ENCODE measurements at places on chromosomes 2 and 18.
A peak's percentile ranks its signal among the peaks of the same experiment; 100 is the strongest.

GRCh38 chr18:1892191-1892590 lies 679.1 kb downstream of the METTL4 start:
- DNase-seq: no peak

DNA sequence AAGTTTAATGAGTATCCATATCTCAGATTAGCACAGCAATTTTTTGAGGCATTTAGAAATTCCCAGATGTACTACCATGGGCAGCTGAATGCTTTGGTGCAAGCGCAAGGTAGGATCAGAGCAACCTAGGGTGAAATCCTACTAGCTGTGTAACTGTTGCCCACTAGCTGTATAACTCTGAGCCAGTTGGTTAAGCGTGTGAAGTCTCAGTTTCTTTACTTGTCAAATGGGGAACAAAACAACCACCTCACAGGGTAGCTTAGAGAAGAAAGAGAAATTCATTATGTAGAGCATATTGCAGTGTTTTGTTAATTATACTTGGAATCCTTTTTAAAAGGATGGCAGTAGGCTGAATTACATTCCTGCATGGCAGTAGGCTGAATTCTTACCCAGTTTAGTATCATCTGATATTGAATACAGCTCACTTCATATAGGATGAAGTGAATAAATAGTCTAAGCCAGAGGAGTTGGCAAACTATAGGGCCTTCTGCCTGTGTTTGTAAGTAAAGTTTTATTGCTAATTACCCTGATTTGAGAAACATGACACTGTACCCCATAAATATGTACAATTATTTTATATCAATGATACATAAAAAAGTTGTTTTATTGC lies 180.7 kb downstream of the PLCL1 start:
- DNase-seq: no peak

DNA sequence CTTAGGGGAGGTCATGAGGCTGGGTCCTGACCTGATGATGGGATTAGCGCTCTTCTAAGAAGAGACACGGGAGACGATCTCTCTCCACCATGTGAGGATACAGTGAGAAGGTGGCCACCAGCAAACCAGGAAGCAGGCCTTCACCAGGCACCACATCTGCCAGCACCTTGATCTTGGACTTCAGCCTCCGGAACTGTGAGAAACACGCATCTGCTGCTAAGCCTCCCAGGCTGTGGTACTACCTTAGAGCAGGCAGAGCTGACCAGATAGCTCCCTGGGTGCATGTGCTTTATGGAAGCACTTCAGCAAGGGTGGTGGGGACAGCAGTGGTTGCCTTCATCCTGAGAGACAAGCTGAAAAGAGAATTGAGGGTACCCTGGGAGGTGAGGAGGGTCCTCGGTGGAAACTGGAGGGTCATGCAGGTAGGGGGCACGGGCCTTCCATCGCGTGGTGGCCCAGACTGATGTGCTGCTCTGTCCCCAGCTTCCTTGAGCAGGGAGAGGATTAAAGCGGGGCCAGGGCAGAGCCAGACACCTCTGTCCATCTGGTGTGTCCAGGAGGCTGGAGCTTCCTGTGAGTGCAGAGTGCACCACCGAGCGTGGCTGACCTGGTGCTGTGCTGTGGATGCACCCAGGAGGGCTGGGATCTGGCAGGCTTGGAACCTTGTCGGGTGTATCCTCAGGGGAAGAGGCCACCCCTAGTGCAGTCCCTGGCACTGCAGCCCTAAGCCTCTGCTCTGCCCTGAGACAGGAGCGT lies 42.9 kb upstream of the HS6ST1 start:
- DNase-seq: no peak

DNA sequence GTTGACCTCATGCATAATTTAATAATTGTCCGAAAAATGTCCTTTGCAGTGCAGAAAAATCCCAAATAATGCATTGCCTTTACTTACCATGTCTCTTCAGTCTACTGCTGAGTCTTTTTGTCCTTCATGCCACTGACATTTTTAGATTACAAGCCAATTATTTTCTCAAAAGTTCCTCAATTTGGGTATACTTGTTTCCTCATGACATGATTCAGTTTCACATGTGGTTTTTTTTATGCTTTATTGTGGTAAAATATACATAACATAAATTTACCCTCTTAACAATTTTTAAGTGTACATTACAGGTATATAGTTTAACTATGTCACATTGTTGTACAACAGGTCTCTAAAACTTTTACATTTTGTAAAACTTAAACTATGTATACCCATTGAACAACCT lies 81.0 kb downstream of the EPC2 start:
- DNase-seq: no peak

GRCh38 chr18:59546188-59546587 lies 151.0 kb downstream of the CCBE1 start:
- no peak for DNase-seq

- DNase-seq: peak; percentile 85
These were observed 114.6 kb downstream of the DOCK10 start for GRCh38 chr2:224927646-224928173.

DNA sequence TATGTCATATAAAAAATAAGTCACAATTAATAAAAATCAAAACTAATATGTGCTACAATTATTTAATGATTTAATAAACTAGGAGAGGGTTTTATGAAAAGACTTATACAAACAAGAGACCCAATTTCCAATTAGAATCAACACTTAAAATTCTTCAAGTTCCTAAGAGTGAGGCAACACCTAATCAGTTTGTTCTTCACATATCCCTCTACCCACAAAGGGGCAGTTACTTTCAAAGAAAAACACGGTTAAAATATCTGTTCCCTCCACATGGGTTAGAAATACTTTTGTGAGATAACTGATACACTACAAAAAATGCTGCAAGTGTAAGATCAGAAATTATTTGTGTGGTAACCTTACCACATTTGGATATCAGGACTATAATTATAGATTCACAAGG lies 357.0 kb downstream of the ERBB4 start:
- no peak for DNase-seq

DNA sequence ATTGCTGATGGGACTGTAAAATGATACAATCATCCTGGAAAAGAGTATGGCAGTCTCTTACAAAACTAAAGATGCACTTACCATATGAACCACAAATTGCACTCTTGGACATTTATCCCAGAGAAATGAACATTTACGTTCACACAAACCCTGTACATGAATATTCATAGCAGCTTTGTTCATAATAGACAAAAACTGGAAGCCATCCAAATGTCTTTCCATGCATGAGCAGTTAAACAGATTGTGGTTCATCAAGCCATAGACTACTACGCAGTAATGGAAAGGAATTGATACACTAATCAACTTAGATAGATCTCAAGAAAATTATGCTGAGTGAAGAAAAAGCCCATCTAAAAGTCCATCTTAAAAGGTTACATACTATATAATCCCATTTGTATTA lies 156.1 kb upstream of the SLC39A10 start:
- DNase-seq: no peak

- no peak for DNase-seq
These were observed 7.8 kb upstream of the ARMC9 start for GRCh38 chr2:231190531-231191197.

DNA sequence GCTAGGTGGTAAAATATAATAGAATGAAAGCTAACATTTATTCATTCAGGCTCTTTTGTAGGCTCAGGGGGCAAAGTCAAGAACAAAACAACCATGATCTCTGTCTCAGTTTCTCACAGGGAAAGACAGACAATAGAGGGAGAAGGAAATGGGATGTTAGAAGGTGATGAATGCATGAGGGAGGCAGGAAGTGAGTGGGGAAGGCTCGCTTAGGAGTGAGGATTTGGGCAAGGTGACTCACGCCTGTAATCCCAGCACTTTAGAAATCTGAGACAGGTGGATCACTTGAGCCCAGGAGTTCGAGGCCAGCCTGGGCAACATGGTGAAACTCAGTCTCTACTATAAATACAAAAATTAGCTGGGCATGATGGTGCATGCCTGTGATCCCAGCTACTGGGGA lies 88.4 kb downstream of the CTIF start:
- DNase-seq: no peak

GRCh38 chr2:181203916-181204315 lies 223.5 kb downstream of the UBE2E3 start:
- DNase-seq: no peak

DNA sequence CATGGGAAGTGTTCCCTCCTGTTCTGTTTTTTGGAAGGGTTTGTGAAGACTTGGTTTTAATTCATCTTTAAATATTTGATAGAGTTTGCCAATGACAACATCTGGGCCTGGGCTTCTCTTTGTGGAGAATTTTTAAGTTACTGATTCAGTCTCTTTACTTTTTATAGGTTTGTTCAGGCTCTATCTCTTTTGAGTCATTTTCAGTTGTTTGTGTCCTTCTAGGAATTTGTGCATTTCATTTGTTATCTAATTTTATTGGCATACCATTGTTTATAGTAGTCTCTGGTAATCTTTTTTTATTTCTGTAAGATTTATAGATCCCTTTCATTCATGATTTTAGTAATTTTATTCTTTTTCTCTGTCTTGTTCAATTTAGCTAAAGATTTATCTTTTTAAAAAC lies 14.6 kb downstream of the SCLY start:
- DNase-seq: no peak

GRCh38 chr2:151437630-151438029 lies 27.9 kb downstream of the RIF1 start:
- peak; percentile 47 for DNase-seq
